DMS 273 treated with DMSO at 0.1 percent for 48 hours (cell line): ENCODE measurements at places on chromosomes 4 and X.
A peak's percentile ranks its signal among the peaks of the same experiment; 100 is the strongest.

DNA sequence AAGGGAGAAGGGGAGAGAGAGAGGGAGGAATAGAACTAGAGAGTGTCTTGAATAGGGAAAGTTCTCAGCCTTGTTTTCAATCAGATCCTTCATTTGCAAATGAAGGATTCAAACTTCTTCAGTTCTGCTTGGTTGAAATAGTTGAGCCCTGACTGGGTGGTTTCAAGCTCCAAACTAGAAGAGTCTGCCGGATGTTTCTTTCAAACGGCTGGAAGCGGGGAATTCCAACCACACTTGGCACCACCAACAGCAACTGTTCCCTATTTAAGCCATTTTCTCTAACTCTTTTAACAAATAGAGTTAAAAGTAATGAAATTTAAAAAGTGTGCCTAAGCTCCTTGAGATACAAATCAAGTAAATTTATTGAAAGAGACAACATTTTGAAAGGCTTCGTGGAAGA, 67.5 kb upstream of the DDX60 start:
- DNase-seq = no peak

DNA sequence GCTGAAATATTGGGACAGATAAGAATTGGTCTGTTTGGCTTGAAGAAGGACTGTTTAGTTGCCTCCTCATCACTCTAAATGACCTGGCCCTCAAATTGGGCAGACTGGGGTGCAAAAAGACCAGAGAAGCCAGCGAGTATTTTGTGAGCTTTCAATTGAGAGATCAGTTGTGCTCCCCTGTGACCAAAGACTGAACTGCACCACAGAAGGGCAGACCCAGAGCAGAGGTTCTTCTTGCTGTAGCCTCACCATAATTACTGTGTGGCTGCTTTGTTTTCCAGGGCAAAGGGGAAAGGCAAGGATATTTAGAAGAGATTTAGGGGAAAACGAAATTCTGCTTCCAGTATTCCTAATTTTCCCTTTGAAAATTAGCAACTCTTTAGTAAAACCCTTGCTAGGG, 104.0 kb upstream of the MBNL3 start:
- no peak for DNase-seq

DNA sequence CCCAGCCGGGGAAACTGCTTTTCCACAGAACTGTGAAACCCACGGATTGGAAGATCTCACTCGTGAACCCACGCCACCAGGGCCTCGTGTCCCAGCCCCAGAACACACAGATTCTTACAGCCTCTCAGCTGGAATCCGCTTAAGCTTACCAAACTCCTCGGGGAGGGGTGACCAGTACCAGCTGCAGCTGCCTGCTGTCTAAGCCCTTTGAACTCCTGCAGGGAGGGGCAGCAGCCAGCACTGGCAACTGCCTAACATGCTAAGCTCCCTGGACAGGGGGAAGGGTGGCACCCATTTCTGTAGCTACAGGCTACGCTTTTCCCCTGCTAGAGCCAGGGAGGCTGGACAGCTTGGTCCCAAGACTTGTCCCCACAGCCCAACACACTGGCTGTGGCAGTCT, 38.4 kb downstream of the TBL1X start:
- no peak for DNase-seq

DNA sequence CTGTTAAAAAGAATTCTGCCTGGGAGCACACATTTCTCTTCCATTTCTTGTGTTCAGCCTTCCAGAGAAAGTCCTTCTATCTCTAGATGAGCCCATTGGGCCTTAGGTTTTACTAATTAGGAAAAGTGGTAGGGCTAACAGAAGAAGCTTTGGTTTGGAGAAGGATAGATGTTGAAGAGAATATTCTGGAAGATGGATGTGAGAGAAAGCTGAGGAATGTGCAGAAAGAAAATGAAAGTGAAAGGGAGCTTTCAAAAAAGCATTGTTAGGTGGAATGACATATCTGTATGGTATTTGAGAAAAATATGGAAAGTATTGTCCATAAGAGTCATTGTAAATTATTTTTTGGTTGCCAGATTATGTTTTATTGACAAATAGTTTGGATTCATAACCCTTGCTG, 474.8 kb upstream of the SLIT2 start:
- DNase-seq = no peak

- DNase-seq = no peak
Measured at GRCh38 chr4:92059615-92060014, 244.2 kb upstream of the GRID2 start.

GRCh38 chrX:72396117-72396516, 90.4 kb upstream of the CITED1 start:
- no peak for DNase-seq

DNA sequence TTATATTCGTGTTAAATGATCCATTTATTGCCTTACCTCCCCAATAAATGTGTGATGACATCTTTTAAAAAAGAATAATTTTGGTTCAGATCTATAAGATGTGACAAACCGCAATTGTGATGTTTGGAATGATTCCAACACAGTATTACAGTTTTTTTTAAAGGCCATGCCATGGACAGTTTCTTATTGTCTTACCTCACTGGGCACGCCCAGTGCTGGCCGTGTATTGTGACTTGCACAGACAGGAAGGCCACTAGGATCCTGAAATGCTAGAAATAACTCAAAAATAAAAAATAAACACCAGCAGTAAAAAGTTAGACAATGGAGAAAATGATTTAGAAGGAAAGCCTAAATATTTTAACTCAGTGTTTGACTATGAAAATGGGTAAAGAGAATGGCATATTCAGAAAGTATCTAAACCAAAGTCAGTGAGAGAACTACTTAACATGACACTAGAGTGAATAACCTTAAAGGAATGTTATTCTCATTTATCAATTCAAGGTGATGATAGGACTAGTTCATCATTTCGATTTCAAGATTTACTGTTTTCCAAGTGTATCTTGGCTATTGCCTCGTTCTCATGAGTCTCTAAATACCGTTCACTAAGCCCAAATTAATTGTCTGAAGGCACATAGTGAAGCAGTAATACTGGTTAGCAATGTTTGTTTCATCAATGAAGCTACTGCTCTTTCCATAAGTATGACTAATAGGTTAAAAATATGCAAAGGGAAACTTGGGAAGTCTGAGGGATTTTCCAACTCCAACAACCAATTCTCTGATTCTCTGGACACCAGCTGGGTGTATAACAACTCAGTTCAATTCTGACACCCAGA, 46.1 kb upstream of the VEGFC start:
- no peak for DNase-seq

DNA sequence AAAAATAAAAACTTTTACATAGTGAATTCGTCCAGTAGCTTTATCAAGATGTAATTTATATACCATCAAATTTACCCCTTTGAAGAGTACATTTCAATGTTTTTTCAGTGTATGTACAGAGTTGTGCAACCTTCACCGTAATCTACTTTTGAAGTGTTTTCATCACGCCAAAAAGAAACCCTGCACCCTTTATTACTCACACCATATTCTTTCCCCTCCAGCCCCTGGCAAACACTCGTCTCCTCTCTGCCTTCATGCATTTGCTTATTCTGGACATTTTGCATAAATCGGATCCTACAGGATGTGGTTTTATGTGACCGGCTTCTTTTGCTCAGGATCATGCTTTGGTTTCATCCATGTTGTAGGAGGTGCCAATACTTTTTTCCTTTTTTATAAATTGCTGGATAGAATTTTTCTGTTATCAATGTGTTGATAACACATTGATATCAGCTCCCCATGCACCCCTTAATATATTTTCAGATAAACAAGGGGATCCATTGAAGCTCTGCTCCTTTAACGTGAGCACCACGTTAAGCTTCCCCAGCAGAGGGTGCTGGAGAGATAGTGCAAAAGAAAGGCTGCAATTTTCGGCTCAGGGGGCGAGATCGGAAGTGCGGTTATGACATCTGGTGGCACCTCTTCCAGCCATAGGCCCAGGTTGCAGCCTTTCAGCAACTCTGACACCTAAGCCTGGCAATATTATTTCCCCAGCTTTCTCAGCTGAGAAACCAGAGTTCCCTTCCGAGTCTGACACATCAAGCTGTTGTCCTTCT, 100.1 kb upstream of the VCX3B start:
- peak; percentile 52 for DNase-seq

- DNase-seq = no peak
Measured at GRCh38 chr4:42906341-42906740, 13.8 kb downstream of the GRXCR1 start.

DNA sequence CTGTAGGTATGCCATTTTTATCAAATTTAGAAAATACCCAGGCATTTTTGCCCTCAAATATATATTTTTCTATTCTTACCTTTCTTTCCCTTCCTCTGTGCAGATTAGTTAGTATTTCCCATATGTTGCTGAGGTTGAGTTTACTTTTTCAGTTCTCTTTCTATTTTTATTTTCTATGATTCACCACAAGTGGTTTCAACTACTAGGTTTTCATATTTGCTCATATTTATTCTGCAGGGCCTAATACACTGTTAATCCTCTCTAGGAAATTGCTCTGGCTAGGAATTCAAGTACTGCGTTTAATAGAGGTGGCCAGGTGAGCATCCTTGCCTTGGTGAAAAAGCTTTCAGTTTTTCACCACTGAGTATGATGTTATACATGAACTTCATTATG, 1535.3 kb upstream of the PCDH10 start:
- DNase-seq = no peak

- DNase-seq = peak; percentile 18
Measured at GRCh38 chr4:3461515-3462291, 1.4 kb upstream of the DOK7 start.

DNA sequence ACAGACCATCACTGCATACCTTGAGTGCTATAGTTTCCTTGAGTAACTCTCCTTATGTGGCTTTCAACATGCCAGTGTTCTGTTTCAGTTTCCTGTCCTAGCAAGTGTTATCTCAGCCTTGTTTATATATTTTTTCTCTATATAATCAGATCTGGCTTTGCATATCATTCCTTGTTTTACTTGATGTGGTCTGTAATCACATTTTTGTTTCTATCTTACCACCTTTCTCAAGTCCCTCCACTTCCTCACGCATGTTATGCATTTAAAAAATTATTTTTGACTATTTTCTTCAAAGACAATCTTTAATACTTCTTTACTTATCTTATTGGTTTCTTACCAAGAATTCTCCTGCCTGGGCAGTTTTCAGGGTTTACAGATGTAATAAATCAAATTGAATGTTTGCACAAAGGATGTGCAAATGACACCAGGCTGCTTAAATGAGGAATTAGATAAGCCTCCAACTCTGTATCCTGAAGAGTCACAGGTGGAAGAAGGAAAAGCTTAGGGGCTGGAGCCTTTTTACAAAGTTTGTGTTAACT, 351.2 kb downstream of the BMPR1B start:
- DNase-seq = no peak

DNA sequence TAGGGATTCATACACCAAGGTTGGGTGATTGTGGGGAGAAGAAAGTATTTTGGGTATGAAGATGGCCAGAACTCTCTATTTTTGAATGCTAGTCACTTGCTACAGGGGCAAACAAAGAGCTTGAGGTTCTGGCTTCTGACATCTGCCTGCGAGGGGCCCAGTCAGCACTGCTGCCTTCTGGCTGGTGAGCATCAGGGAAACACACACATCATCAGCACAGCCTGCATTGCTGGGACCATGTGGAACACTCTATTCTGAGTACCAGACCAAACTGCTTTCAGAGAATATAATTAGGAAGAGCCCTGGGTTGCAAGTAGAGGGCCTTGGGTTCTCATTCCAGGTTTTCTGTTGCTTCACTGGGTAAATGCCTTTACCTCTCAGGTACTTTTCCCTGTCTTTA, 14.1 kb downstream of the TRPC5 start:
- no peak for DNase-seq
